ENCODE measurements at places on chromosomes 7 and 10. TPM values are rescaled to one million over a fixed set of nuclear protein-coding genes. Genes with fewer than 3 reads are reported as not detected.

GRCh38 chr10:13944823-13945222 lies 358.1 kb downstream of the PRPF18 start:
- DNase-seq, result no peak

GRCh38 chr7:30159698-30160143 lies 24.9 kb downstream of the MTURN start:
- DNase-seq, result no peak

The SFMBT2 gene
- total RNA-seq, result 14.2 TPM

The ITPRID1 gene
- not detected for total RNA-seq

DNA sequence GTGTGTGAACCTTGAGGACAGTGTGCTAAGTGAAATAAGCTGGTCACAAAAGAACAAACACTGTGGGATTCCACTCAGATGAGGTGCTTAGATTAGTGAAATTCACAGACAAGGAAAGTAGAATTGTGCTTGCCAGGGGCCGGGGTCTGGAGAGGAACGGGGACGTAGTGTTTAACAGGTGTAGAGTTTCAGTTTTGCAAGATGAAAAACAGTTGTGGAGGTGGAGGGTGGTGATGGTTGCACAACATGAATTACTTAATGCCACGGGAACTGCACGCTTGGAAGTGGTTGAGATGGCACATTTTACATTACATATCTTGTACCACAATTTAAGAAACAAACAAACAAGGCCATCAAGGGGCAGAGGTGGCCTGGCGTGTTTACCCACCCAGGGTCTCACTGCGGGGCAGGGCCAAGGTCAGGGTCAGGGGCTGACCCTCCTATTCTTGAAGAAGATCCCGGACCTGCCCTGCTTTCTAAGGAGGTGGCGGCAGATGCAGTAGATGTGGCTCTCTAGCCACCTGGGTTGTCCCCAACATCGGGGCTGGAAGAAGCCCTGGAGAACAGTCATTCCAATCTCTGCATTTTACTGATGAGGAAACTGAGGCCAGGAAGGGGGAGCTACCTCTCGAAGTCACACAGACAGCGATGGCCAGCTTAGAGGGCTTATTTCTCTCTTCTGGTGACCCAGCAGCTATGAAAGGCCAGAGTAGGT lies 91.5 kb upstream of the LRRC4 start:
- DNase-seq, result no peak

- DNase-seq, result no peak
Measured at GRCh38 chr7:148241700-148242293, 348.8 kb upstream of the C7orf33 start.

DNA sequence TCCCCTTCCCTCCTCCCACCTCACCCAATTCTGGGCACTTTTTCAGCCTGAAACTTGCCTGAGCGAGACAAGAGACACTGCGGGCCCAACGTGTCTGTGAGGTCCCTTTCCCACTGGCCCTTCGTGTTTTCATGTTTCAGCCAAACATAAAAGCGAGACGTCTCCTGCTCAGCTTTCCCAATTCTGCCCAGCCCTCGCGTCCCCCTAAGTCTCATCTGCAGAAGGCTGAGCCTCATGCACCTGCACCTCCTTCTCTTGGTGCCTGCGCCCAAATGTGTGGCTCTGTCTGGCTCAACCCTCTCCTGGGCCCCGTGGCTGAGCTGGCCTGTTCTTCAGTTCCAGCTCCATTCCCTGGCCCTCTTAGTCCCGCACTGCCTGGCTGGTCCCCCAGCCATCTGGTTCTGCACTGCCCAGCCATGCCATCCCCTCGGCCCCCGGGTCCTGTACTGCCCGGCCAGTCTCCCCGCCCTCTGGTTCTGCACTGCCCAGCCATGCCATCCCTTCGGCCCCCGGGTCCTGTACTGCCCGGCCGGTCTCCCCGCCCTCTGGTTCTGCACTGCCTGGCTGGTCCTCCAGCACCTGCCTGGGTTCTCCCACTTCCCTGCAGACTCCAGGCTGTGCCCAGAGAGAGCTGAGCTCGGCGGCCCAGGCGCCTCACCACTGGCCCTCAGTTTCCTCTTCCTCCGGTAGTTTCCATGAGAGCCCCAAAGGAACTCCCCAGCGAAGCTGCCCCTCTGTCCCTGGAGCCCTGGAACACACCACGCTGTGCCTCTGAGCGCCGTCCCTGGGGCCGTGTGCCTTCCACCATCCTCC lies 224.1 kb downstream of the DNAJB6 start:
- no peak for DNase-seq

The TAS2R3 gene
- total RNA-seq, result 0.35 TPM

DNA sequence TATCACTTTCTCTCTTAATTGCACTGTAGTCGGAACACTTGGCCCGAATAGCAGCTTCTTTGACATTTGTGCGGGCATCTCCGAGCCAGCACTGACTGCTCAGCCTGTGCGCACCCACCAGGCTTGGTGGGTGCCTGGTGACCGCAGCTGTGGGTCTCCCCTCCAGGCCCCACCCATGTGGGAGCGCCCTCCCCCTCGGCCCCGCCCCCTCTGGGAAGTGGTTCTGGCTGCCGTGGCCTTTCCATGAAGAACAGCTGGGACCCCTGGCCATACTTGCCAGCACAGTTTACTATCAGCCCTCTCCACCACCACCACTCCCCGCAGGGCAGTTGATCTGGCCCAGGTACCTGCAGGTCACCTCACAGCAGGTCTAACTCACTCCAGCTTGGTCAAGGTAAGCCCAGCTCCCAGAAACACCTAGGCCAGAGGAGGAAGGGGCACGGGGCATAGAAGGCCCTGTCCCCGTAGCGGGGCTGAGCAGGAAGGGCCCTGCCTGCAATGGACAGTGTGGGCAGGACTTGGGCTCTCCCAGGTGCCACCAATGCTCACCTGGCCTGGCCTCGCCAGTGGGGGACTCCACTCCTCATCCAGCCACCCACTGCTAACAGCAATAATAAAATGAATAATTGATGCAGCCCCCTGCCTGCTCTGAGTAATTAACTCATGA lies 5.8 kb downstream of the RASGEF1A start:
- no peak for DNase-seq

DNA sequence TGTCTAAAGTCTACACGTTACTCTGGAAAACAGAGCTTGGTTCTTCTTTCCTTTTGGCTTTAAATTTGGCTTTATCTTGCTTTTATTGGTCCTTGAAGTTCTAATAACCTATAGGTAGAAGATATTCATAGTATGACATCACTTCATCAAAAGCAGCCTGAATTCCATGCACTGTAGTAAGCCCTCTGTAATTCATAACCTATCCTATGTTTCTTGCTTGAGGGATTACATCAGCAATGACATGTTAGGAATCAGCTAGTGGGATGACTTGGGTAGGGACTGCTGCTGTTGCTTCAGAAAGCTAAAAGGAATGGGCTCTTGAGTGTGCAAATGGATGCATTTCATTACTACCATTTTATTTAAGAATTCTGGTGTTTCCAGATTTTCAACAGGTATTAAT lies 184.9 kb downstream of the PTEN start:
- no peak for DNase-seq

GRCh38 chr10:79054203-79055099 lies 14.3 kb upstream of the ZMIZ1 start:
- DNase-seq, result peak; percentile 63

DNA sequence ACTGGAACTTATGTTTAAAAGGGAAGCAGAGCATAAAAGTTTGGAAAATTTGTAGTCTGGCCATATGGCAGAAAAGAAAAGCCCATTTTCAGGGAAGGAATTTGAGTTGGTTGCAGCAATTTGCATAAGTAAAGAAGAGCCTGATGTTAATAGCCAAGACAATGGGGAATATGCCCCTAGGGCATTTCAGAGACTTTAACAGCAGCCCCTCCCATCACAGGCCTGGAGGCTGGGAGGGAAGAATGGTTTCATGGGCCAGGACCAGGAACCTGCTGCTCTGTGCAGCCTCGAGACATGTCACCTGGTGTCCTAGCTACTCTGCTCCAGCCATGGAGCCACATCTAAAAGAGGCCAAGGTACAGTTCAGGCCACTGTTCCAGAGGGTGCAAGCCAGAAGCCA lies 35.3 kb downstream of the HTR7 start:
- DNase-seq, result no peak

- no peak for DNase-seq
Measured at GRCh38 chr10:86288695-86289576, 77.7 kb downstream of the GRID1 start.

DNA sequence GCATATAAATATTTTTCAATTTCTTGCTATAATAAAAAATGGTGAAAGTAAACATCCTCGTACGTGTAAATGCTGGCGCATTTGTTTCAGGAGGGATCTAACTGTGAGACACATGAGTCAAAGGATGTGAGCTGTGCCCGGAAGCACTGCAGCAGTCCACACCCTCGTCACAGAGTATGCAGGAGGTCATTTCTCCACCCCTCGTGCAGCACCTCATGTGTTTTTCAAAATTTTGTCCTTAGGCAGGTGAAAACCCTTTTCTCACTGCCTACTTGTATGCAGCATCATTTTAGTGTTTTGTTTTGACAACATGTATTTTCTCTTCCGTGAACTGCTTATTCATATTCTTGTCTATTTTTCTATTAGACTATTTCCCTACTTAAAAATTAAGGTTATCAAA lies 162.7 kb downstream of the AVL9 start:
- DNase-seq, result no peak
